GM04503 (cell line): ENCODE measurements at places on chromosomes 2 and 18.

DNA sequence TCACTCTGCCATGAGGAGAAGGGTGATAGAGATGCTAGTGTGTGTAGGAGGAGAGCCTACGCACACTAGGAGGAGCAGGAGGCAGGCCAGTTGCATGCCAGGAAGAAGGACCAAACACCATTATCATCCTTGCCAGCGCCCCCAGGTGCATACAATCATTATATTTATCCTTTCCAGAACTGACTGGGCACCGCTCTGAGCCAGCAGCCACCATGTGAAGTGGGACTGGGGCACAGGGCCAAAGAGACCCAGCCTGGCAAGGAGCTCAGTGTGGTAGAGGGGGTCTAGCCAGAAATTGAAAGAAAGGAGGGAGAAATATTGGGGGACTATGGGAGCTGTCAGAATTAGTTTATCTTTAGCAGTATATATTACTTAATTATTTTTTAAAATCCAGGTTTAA is 8.3 kb upstream of the GPR148 start:
- DNase-seq = no peak

DNA sequence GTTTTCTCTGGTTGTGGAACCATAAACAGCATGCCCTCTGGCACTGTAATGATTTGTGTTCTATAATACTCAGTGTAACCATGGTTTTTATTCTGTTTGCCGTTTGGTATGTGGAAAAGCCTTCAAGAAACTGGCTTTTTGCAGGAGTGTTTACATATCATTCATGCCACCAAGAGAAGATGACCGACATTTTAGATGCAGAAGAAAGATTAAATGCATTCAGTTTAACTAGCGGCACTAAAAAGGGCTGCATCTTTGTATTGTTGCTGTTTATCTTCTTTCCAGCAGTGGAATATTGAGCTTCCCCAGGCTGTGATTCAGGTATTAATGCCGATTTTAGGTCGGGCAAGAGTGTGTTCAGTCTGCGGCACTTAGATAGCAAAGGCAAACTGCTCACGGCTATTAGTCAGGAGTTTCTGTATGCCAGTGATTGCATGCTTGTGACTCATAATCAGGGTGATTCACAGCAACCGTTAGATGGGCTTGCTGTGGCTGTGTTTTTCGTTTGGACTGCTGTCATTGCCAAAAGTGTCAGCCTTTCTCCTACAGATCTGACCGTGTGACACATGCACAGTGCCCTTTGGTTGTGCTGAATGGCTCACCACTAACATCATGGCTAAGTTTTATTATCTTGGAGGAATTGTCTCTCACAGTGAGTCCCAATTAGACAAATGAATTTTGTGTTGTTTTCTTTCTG is 479.7 kb downstream of the PARD3B start:
- DNase-seq = peak; percentile 96

- DNase-seq = no peak
These were observed 67.4 kb downstream of the HS1BP3 start for GRCh38 chr2:20583425-20583881.

DNA sequence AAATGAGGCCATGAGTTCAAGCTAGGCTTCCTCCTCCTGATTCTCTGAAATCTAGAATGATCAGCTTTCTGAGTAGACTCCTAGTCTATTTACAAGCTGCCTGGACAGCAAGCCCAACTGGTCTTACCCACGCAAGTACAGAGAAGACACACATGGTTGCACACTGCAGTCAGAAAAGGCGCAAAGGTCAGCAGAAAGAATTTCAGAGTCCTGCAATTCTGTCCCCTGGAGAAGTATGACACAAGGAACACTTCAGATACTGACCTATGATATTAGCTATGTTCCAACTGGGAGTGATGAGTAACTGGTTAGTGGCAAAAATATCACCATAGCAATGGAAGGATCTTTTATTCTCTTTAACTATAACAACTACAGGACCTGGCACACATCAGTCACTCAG is 336.1 kb upstream of the PKDCC start:
- no peak for DNase-seq

GRCh38 chr2:129733579-129733978 is 245.9 kb upstream of the RAB6C start:
- no peak for DNase-seq

DNA sequence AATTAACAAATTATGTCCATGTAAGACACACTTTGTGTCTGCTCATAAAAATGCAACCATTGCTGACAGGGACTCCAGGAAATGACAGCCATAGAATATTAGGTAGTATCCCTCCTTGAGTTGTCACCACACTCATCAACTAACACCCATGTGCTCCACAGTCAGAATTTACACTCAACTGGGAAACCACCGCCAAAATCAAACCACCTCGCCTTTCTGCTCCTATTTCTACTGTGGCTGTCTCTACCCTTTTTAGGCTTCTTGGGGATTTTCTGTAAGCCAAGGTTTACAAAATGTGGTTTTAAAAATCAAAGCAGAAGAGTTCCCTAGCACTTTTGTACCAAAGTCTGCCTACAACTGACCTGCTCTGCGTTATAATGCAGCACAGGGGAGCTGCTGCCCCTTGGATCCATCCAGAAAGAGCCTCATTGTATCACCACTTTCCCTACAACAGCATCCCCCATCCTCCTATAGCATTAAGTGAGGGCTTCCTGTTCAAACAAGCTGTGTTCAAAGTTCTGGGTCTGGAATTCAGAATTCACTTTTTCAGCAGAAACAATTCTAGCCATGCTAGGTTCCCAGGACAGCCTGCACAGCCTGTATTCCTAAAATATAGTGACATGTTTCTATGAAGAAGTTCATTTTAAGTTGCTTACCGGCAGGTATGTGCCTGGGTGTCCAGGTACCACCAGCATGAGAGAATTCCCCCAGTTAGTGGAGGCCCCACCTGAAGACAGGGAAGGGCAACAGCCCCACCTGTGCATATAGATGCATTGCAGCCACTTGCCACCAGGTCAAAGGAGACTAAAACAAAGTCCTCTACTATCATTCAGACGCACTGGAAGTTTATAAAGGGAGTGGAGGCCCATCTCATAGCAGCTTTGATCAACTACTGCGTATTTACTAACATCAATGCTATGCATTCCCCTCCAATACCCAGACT is 104.3 kb downstream of the MYO5B start:
- DNase-seq = no peak

DNA sequence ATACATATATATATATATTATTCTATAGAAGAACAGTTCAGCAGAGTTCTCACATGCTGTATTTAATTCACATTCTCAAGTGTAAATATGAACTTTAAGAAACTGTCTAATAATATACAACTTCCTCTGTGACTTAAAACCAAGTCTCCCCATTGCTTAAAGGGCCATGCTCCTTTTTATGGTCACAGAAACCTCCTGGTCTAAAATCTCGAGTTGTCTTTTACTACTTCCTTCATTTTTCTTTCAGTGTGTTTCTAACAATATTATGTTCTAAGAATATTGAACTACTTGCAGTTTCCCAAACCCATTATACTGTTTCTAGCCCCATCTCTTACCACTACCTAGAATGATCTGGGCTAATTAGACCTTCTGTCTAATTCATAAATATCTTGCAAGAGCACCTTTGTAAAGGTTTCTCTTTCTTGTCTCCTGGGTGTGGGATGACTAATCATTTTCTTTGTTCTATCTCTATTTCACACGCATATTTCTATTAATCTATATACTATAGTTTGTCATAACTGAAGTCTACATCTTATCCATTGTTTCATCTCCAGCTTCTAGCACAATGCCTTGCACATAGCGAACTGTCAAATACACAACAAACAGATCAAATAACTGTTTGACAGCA is 48.8 kb downstream of the ERBB4 start:
- no peak for DNase-seq

- DNase-seq = no peak
These were observed 85.7 kb downstream of the CEP192 start for GRCh38 chr18:13076886-13077285.

DNA sequence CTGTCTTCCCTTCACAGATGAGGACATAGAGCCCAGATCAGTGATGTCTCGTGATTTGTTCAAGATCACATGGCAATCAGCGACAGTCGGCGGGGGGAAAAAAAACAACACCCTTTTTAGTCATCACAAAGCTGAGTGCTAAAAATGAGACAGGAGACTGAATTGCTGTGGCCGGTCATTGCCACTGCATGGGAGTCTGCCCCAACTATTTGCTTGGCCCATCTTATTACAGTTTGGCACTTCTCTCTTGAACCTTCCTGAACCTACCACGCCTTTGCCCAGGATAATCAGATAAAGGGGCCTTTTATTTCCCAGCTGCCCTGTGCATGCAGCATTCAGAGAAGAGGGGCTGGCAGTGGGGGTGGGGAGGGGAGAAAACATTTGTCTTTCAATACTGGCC is 42.7 kb downstream of the SETBP1 start:
- DNase-seq = no peak

- no peak for DNase-seq
These were observed 17.0 kb downstream of the THNSL2 start for GRCh38 chr2:88187038-88187676.

DNA sequence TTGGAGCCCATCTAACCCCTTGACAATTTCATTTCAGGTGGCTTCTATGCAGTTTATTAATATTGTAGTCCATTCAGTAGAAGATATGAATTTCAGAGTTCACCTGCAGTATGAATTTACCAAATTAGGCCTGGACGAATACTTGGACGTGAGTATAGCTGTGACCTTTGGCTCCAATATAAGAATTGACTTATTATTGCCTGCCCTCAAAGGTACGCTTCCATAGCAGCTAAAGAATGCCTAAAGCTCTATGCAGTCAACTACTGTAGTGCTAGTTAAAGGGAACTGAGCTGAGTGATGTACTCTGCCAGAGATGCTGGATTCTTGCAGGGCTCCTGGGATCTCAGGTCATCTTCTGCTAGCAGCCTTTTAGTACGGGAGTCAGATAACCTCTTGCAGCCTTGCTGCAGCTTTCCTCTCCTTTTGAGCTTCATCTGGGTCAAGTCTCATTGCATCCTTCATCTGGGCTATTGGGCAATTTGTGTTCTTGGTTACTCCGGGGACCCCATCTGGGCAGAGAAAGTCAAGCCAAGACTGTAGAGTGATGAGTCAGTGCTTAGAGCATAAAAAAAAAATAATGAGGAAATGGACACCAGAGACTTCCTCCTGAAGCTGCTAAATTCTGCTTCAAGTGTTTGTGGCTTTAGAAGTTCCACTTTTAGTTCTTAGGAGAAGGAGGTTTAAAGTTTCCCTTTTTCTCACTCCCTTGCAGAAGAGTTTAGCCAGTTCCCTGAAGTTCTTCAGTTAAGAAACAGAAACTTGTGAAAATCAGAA is 105.6 kb downstream of the PRPF40A start:
- DNase-seq = peak; percentile 65

GRCh38 chr2:206805887-206806607 is 40.6 kb downstream of the FASTKD2 start:
- peak; percentile 50 for DNase-seq

DNA sequence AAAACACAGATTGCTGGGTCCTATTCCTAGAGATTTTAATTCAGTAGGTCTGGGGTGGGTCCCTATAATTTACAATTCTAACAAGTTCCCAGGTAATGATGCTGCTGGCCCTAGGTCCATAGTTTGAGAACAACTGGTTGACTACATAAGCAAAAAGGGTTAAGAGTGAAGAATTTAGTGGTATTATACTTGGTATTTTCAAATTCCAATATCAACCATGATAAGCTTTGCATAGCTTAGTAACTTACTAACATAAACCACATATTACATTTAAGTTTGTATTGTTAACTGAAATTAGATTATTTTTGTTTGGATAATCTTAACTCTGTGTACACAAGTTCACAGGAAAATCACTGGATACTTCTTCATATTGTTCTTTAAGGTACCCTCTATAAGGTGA is 862.9 kb upstream of the ACVR2A start:
- no peak for DNase-seq

DNA sequence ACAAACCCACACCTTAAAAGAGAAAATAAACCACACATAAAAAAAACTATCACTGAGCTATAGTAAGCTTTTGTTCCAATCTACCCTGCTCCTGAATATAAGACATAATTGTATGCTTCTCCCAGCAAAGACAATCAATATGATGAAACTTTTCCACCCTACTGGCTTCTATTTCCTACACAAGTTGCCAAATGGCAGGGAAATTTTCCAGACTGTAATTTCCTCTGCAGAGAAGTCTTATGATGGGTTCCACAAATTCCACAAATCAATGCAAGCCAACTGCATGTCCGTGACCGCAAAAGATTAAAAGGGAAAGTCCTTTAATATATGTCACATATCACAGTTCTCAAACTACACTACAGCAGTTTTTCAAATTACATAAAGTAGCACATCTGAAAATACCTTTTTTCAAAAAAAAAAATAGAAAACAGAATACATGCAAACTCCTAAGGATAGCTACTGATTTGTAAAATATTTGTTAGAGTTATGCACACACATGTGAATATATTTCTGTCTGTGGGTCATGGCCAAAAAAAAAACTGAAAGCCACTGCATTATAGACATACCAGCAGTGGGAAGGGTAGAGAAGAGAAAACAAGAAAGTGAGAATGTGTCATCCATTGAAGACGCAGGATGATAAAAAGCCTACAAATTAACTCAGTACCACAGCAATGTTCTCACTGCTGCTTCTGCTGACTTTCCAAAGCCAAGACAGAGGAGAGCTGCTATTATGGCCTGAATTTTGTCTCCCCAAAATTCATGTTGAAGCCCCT is 61.4 kb downstream of the RPL31 start:
- peak; percentile 72 for DNase-seq

DNA sequence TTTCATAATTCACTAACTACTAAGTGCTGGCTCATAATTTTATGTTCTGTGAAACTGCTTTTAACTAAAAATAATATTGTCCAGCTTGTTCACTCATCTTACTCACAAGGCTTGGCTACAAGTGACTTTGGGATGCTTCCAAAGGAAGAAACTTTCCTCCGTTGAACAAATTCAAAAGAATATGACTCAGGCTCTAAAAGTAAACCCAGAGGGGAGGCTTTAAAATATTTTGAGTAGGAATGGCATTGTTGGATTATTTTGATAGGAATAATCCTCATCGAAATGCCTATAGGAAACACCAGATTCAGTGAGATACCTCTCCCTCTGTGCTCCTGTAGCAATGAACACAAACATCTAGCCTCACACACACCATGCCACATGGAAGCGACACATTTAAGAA is 25.2 kb upstream of the TLK1 start:
- peak; percentile 67 for DNase-seq

DNA sequence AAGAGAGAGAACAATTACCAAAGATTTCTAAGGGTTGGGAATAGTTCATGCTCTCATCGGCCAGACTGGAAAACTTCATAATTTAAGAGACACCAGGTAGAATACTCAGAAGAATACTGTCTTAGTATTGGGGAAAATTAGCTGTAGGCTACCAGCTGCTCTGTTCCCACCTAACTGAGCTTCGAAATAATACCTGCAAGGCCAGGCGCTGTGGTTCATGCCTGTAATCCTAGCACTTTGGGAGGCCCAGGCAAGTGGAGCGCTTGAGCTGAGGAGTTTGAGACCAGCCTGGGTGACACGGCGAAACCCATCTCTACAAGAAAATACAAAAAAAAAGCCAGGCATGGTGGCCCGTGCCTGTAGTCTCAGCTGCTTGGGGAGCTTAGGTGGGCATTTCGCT is 35.8 kb downstream of the MAP4K3 start:
- DNase-seq = no peak
